SK-N-DZ (cell line): ENCODE measurements at places on chromosomes 7 and 10.

DNA sequence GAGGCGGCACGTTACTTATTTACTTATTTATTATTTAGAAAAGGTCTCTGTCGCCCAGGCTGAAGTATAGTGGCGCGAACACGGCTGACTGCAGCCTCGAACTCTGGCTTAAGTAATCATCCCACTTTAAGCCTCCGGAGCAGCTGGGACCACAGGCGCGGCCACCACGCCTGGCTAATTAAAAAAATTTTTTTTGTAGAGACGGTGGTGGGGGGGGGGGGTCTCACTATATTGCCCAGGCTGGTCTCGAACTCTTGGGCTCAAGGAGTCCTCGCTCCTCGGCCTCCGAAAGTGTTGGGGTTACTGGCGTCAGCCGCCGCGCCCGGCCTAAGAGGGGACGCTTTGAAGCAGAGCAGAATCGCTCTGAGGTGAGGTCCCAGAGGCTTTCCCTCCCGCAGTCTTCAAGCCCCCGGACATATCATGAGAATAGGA lies 675 bp upstream of the FRAT2 start:
- DNase-seq, result no peak

DNA sequence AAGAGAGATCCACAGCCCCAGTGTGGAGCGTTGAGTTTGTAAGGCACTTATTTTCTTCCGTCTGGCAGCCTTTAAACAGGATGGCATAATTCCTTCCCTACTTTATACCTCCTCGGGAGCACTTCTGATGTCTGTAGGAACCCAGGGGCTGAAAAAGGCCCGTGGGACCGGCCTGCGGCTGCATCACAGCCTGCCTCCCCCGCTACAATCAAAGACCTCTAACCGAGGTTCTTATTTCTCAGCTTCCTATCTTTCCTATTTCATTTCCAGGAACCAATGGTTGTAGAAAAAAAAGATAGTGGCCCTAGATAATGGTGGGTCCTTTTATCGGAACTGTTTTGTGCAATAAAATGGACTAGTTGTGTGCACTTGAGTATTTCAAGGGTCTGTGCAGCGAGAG lies 4.1 kb upstream of the CTBP2 start:
- DNase-seq, result no peak

DNA sequence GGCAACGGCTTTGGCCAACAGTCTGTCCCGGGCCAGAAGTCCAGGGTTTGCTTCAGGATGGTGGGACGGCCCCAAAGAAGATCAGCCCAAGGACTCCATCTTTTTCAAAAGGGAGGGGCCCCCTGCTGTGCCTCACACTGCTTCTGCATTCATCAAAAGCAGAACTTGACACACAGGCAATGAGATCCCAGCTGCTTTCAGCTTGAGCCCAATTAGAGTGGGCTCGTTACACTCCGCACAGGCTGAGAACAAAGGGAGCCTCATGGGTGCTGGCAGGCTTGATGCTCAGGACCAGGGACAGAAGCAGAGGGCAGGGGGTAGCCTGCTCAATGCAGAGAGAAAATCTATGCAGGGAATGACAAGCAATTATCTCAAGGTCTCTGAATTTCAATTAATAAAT lies 45.5 kb downstream of the VOPP1 start:
- DNase-seq, result peak; percentile 13

GRCh38 chr7:69837387-69838068 lies 239.3 kb downstream of the AUTS2 start:
- no peak for DNase-seq

DNA sequence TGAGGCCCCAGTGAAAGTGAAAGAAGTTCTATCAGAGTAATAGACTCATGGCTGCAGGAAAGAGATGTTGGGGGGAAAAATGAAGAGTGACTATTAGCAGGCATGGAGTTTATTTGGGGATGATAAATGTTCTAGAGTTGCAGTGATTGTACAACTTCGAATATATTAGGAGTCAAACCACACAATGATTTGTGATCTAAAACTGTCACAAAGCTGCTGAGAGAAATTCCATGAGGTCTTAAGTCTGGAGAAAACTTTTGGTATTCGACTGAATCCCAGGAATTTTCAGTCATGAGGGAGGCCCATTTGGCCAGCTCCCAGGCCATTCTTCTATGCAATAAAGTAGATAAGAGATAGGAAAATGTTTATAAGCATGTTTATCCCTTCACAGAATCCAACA lies 55.9 kb upstream of the UNC5B start:
- no peak for DNase-seq
